ENCODE measurements at places on chromosomes 6 and 20.

GRCh38 chr6:31576897-31577578, 1.7 kb downstream of the TNF start:
- DNase-seq: no peak

DNA sequence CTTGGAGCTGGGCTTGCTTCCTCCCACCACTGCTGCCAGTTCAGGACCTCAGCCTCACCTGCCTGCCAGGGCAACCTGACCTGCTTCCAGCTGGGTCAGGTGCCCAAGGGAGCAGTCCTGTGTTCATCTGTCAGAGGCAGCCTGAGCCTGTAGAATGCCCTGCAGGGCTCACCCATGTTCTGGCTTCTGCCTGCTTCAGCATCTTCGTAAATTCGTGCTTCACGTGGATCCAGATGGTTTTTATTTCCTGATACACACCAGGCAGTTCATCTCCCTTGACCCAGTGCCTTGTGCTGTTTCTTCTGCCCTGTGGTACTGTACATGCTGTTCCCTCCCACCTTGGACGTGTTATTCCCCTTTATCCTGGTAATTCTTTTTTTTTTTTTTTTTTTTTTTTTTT, 50.2 kb downstream of the ARID1B start:
- no peak for DNase-seq

- DNase-seq: no peak
These were observed 18.2 kb upstream of the IL22RA2 start for GRCh38 chr6:137191670-137192069.

DNA sequence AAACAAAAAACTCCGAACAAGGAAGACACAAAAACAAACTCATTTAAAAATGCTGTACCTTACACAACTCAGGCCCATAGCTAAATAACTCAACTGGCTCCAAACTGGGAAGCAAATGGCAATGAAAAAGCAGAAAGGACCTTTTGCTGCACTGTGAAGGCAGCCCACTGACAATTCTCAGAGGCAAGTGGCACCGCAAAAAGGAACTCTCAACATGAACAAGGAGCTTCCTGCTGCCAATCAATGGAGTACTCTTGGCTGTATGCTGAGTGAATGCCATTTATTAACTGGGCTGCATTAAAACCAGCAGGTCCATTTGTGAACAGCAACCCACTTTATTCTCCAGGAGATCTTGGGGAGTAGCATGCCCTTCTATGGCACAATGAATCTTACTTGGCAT, 209.9 kb downstream of the PTPRK start:
- DNase-seq: no peak

- no peak for DNase-seq
These were observed 634 bp downstream of the HSF2 start for GRCh38 chr6:122400121-122400450.

GRCh38 chr20:25672659-25673235, 23.9 kb downstream of the ZNF337 start:
- no peak for DNase-seq

DNA sequence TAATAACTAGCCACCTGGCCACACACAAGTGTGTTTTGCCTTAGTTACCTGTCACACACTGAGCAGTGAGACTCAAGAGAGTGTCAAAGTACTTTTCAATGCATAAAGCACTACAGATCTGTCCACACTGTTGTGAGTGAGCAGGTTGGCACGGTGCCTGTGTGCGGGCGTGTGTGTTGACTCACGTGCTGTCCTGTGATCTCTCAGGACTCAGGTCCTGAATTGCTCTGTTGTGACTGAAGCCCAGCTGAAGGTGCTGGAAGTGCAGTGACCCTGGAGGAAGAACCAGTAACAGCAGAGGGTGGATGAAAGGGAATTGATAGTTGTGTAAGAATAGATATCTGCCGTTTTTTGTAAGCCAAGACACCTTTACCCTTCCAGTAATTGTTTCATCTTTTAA, 18.3 kb downstream of the SLC16A10 start:
- DNase-seq: peak; percentile 15

- DNase-seq: no peak
These were observed 127.8 kb upstream of the EEF1E1 start for GRCh38 chr6:8229915-8230756.

DNA sequence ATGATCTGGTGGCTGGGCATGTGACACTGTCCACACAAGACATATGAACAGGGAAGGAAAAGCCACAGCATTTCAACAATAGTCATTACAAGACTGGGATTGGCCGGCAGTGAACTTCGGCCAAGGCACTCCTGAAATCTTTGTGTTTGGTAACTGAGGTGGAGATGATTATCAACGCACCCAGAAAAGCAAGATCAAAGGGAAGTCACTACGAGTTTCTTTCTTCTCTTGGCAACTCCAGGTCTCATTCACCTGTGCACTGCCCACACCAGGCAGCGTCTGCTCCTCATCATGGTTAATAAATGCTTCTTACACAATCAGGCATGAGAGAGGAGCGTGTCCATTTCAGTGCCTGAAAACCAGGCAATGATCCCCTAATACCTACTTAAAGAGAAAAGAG, 20.5 kb upstream of the FOXC1 start:
- DNase-seq: no peak

DNA sequence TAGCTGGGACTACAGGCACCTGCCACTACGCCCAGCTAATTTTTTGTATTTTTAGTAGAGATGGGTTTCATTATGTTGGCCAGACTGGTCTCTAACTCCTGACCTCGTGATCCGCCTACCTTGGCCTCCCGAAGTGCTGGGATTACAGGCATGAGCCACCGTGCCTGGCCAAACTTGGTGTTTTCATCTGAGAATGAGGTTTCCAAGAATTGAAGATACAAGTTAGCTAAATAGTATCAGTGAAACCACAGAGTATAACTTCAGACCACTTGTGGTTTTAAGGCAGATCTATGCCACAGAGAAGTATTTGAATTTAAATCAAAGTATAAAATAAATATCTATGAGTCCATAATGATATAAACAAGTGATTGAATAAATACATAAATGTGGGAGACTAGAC, 70.1 kb downstream of the SLC16A10 start:
- no peak for DNase-seq

DNA sequence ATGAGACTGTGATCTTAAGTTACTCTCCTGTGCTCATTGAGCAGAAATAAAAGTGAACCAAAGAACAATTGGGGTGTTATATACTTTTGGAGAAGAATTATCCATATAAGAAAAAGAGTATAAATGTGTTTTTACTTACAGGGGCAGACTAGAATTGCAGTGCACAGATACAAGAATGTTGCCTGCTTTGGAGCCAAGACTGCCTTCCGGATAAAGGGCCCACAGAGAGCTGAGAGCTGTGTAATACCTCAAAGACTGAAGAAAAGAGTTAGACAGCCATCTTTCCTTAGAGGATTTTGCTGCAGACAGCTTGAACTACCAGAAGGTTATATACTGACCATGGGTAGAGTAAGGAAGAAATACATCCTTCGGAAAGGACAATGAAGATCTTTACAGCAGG, 1235.5 kb upstream of the CITED2 start:
- DNase-seq: no peak

DNA sequence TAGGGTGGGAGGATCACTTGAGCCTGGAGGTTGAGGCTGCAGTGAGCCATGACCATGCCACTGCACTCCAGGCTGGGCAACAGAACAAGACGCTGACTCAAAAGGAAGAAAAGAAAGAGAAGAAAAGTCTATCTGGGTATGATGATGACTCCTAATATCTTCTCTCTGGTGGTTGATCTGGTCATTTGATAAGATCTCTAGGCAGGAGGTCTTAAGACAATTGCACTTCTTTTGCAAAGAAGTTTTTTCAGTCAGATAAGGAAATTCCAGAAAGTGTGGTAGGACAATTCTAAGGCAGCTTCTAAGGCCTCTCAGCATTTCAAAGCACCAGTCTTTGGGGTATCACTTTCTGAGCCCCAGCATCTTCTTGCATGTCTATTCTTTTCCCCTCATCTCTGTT, 7.7 kb upstream of the AIF1 start:
- no peak for DNase-seq

DNA sequence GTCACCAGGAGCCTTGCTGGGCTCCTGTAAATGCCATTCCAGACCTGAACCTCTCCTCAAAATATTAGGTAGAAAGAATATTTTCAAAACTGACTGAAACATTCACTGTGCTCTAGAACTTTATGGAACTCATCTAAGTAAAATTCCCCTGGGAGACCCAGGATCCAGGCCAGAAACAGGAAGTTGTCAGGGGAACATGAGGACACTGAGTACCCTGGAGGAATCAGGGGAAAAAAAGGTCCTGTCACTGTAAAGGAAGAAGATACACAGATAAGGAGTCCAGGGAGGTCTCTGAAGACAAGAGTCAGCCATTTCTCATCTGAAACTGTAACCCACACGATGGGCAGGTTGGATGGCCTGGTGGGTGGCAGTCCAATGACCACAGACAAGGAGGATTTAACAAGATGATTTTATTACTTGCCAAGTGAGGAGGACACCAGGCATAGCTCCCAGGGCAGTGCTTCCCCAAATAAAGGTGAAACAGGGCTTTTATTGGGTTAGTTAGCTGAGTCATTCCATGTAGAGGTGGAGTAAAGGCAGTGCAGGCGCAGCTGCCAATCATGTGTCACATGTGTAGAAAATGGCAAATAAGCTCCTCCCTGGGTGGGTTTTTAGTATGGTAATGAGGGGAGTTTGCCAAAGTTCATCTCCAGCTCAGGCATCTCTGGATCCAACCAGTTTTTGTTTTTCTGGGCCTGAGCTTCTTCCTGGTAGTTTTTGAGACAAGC, 138.5 kb downstream of the RCAN2 start:
- no peak for DNase-seq

GRCh38 chr20:30284281-30284905, 973.1 kb upstream of the DEFB115 start:
- no peak for DNase-seq

- DNase-seq: no peak
These were observed 25.3 kb upstream of the CD93 start for GRCh38 chr20:23111307-23111943.

GRCh38 chr6:95686895-95687294, 109.6 kb downstream of the MANEA start:
- DNase-seq: no peak

DNA sequence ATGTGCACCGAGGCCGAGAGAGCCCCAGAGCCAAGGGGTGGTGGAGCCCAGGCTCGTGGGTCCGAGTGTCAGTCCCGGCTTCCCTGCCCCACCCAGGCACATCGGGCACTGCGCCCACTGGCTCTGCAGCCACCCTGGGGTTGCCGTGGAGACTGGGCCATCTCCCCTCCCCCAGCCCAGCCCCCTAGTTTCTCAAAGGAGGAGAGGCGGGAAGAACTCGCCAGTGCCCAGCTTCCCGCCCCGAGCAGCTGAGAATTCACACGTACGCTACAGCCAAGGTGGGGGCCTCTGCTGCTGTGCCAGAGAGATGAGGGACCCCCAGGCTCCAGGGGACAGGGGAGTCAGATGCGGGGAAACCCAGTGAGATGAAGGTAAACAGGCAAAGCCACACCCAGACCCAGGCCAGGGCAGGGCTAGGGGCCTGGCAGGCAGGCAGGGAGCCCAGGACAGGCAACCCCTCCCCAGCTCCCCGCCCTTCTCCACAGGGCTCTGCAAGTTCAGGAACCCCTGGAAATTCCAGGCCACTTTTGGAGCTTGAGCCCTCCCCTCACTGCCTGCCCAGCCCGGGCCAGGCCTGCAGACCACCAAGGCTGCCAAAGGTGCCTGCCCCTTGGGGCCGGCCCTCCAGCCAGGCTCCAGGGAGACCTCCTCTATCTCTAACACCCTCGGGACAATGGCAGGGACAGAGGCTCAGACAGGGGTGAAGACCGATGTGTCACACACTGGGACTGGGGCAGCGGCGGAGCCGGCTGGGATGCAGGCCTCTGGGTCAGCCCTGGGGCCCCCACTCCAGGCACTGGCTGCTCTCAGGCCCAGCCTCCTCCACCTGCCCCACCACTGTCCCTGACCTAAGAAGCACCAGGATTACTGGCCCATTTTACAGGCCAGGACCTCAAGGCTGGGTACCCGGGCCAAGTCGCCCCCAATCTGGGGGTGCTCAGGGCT, 6.0 kb downstream of the LAMA5 start:
- no peak for DNase-seq

- DNase-seq: no peak
These were observed 449.4 kb upstream of the CDH4 start for GRCh38 chr20:60802676-60803075.

GRCh38 chr6:131982740-131983259, 31.6 kb upstream of the CCN2 start:
- DNase-seq: no peak

GRCh38 chr20:19780261-19780660, 22.2 kb downstream of the RIN2 start:
- no peak for DNase-seq

- no peak for DNase-seq
These were observed 27.5 kb downstream of the NCOA7 start for GRCh38 chr6:125818225-125818657.

DNA sequence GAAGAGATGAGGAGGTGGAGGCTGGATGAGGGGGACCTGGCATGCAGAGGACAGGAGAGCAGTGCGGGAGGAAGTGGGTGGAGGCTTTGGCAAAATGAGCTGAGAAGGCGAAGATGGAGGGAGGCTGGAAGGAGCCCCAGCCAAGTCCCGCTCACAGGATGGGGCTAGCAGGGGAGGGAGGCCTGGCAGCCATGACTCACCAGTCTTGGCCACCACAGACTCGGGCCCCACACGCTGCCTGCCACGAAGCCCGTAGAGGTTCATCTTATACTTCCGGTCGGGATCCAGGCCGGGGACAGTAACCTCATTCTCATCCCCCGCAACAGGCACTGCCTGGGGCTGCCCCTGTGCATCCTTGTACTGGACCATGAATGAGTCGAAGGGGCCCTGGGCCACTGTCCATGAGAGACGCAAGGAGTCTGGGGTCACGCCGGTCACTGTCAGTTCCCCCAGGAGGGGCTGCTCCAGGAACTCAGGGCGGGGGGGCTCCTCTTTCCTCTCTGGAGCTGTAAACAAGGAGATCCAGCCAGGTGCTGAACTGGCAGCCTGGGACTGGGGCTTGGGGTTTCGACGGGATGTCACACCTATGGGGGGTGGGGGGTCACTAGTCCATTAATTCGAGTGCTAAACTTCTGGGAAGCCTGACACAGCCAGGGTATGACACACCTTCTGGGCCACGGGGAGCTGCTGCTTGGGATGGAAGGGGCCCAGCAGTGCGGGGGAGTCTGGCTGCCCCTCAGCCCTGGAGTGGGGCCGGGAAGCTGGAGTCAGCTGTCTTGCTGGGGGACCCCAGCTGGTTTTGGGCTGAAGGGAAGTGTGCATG, 27.8 kb downstream of the TNXB start:
- DNase-seq: no peak
